ENCODE measurements at places on chromosomes 6 and 20. TPM values are rescaled to one million over a fixed set of nuclear protein-coding genes. Genes with fewer than 3 reads are reported as not detected.

GRCh38 chr20:62334881-62335280 lies 32.1 kb downstream of the ADRM1 start:
- peak; percentile 7 for DNase-seq

DNA sequence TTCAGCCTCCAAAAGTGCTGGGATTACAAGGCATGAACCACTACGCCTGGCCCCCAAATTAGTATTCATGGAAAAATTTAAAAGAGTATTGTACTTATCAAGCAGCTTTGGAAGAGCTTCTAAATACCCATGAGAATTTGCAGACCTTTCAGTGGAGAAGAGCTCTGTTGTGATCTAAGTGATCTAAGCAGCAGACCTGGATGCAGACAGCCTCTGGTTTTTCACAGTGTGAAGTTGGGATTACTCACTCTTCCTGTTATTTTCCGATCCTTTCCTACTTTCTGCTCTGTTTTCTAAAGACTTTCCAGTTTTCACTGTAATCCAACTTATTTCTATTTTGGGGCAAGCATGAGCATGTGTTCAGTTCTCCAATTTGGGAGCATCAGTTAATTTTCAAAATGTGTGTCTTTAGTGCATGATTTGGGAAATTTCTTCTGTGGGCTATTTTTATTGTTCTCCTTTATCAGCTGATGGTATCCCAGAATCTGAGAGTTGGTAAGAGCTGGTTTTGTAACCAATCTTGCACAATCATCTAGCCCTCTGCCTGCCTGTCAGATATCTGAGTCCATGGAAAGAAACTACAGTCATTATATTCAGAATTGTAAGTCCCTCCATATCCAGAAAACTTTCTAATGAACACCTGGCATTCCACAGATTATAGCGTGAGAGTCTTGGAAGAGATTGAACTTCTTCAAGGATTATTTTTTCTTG lies 207.7 kb upstream of the DTNBP1 start:
- DNase-seq, result no peak

GRCh38 chr20:34615477-34615876 lies 57.0 kb downstream of the MAP1LC3A start:
- DNase-seq, result no peak

DNA sequence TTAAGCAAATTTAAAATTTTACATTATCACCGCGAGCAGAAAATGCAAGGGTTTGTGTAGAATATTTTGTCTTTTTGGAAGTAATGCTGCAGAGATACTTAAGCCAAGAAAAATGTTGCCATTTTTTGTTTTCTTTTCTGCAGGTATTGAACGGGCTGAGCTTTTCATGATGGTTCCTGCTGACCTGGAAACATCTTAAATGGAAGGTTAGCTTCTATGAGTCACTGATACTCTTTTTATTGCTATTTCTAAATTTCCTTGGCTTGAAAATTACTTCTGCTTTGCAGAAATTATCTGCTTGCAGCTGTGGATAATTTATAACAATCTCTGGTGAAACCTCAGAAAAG lies 12.7 kb downstream of the SYTL3 start:
- DNase-seq, result no peak

The SLC22A3 gene
- total RNA-seq, result not detected

The RAD21L1 gene
- not detected for total RNA-seq

GRCh38 chr6:121932076-121932991 lies 467.1 kb upstream of the HSF2 start:
- DNase-seq, result no peak

The CBLN4 gene
- total RNA-seq, result not detected

DNA sequence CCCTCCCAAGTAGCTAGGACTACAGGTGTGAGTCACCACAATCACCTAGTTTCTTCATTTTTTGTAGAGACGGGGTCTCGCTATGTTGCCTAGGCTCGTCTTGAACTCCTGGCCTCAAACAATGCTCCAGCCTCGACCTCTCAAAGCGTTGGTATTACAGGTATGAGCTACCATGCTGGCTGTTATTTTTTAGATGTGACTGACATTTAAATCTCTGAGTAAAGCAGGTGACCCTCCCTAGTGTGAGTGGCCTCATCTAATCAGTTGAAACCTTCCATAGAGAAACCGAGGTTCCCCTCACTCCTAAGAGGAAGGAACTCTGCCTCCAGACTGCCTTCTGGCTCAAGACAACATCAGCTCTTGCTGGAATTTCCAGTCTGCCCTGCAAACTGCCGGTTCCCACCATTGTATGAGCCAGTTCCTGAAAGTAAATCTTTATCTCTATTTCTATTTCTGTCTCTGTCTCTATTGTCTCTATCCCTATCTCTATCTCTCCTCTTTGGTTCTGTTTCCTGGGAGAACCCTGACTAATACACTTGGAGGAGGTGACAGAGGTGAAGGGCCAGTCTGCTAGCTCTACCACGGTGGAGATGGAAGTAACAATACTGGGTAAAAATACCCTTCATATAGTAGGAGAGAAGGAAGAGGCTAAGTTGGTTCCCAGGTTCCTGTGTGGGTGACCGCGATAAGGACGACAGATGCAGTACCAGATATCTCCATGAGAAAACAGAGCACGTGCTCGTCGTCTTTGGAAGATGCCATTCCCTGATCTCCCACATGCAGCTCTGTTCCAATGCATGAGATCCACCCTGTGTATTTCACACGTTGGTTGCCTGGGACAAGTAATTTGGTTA lies 81.0 kb downstream of the MYB start:
- DNase-seq, result no peak

DNA sequence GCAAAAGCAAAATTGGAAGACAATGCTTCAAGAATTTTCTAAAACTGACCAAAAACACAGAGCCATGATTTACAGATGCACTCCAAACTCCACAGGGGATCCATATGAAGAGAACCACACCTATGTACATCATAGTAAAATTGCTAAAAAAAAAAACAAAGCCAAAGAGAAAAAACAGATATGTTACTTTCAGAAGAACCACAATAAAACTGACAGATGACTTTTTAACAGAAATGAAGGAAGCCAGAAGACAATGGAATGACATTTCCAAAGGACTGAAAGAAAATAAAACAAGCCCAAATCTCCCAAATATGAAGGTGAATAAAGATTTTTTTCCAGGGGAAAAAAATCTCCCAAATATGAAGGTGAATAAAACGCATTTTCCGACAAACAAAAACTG lies 17.5 kb downstream of the TRERF1 start:
- no peak for DNase-seq

DNA sequence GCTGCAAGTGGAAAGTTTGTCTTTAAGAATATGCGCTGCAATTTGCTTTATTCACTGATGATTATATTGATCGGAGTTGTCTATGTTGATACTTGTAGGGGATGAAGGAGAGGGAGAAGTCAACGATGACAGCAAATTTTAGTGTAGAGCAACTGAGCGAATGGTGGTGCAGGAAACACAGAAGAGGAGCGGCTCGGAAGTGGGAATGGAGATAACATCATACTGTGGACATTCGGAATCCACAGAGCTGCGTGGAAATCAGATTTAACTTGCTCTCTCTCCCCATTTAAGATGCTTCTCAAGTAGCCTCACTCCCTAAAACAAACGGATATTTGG lies 722 bp upstream of the TMEM14B start:
- no peak for DNase-seq

DNA sequence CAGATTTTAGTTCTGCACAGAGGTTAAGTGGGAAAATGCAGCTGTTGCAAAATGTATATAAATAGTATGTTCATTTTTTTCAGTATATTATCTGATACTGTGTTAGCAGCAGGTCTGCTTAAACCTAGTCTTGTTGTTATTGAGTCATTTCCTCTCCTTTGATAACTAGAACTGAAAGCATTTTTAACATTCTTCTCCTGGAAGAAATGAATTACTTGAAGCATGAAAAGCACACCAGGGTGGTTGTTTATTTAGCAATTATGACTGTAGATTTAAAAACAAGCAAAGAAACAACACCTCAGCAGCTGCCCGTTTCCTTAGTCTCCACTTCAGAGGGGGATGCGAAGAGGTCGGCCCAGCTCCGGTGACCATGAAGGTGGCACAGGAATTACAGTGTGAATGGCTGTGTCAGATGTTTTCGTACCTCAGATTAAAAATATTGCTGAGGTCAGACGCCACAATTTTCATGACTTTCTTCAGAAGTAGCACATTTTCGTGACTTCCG lies 53.5 kb downstream of the GOPC start:
- DNase-seq, result peak; percentile 20

DNA sequence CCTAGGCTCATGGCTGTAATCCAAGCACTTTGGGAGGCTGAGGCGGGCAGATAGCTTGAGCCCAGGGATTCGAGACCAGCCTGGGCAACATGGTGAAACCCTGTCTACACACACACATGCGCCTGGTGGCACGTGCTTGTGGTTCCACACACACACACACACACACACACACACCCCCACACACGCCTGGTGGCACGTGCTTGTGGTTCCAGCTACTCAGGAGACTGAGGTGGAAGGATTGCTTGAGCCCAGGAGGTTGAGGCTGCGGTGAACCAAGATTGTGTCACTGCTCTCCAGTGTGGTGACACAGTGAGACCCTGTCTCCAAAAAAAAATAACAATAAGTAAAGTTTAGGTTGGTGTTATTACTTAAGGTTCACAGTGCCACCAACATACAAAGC lies 165.8 kb downstream of the ZFAND3 start:
- peak; percentile 54 for DNase-seq

The ULBP2 gene
- 7.2 TPM for total RNA-seq

DNA sequence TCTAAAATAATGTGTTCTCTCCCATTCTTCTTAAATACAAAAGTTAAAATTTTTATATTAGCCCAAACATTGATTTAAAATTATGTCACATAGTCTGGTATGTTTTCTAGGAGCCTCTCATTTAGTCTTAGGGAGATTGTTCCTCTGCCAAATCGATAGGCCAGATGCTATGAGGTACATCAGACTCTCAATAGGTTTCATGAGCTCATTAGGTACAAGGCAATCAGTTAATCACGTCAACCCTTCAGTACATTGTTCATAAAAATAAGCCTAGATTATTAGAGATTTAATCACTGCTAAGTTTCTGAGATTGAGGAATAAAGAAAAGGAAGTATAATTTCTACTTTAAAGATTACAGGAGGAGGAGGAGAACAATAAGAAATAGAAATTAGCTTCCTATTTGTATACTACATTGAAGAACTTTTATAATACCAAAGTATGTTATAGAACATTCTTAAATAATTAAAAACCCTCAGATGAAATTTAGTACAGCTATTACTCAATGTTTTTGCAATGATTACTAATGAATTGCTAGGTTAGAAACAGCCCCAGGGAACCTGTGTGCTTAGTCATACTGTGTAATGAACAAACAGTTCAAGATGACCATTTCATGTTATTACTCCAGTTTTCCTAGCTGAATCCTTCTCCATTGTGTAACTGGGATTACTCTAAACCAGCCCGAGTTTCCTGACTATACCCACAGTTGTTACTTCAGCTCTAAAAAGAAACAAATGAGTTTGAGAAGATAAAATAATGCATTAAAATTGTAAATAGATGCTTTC lies 117.0 kb downstream of the BMP5 start:
- no peak for DNase-seq

The FRMD1 gene
- not detected for total RNA-seq

GRCh38 chr20:40844332-40844731 lies 155.3 kb upstream of the MAFB start:
- no peak for DNase-seq

The TAPBP gene
- total RNA-seq, result 246 TPM

The KIF13A gene
- total RNA-seq, result 0.14 TPM

GRCh38 chr6:36962874-36963273 lies 8.3 kb downstream of the PI16 start:
- DNase-seq, result peak; percentile 48

The PAX1 gene
- total RNA-seq, result not detected
